ENCODE measurements at places on chromosomes 4 and X. TPM values are rescaled to one million over a fixed set of nuclear protein-coding genes. Genes with fewer than 3 reads are reported as not detected.

TMEM128 gene
- 47.0 TPM for polyA plus RNA-seq

DNA sequence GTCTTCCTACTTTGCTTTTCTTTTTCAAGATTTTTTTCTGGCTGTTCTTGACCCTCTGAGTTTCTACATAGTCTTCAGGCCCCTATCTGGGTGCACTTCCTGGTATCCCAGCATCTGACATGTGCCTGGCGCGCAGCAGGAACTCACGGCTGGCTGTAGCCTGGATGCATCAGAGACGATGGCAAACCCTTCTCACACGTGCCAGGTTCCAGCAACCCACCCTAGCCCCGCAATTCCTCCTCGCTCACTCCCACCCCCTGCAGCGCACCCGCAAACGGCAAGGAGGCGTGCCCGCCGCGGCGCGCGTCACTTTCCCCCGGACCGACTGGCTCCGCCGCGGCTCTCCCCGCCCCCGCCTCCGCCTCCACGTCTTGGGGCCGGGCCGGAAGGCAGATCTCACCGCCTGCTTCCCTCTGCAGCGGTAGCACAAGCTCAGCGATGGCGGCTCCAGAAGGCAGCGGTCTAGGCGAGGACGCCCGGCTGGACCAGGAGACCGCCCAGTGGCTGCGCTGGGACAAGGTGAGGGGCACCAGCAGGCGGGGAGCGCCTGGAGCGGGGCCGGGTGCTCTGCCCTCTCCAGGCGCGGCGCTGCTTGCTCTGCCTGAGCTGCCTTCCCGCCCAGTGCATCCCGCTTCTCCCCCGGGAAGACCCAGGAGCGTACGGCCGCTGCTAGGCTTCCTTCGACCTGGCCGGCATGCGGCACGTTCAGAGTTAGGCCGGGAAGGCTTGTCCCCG lies at the start of gene PGM2:
Gene PGM2, plus strand, starts transcription at position 392 of the 735 bp plus-strand sequence. Its CDS starts 47 bp downstream, at position 439.
- DNase-seq: peak; percentile 74

DNA sequence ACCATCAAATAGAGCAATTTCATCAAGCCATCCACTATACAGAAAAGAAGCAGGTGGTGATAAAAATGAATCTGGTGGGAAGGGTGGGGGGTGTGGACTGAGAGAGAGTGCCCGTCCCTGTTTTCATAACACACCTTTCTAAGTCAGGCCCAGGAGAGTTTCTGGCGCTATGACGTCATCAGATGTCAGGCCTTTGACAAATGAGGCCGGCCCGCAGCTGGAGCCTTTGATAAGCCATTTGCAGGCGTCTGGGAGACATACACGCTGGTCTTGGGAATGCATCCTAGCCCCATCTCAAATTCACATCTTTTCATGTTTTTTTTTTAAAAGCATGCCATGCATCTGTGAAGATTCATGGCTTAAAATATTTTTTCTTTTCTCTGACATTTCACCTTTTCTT lies 404.5 kb downstream of the BCOR start:
- DNase-seq: no peak

- DNase-seq: no peak
Measured at GRCh38 chr4:37760840-37761239, 65.6 kb upstream of the PGM2 start.

Measured in renal cortex interstitium (tissue), 15 donors.